ENCODE measurements at places on chromosomes 3 and 15.

- DNase-seq = no peak
These were observed 26.8 kb downstream of the CMC1 start for GRCh38 chr3:28267984-28268849.

- DNase-seq = no peak
These were observed 340.2 kb downstream of the LRRC3B start for GRCh38 chr3:26962492-26963360.

DNA sequence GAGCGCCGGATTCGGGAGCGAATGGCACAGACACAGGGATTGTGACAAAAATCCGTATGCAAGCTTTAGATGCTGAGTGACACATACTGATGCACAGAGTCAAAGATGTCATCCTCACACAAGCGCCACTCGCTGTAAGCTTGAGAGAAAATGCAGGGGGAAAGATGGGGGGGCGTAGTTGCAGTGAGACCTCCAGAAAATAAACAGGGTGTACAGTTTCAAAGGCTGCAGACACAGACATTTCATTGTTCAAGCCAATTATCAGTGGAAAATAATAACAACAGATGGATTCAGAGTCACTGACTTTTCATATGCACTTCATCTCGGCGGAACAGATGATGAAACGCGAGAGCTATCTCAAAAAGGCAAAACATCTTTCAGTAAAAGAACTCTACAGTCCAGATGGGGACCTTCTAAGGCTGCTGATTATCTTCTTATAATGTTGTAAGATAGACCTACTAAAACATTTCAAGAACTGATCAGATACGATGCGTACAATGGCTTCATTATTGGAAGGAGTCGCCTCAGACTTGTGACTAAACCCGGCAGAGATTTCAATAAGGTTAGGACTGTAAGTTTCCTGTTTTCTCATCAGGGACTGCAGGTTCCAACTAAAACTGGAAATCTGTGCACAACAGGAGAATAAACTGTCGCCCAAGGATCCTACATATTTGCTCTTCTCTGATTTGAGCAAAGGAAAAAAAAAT, 275.4 kb downstream of the FOXP1 start:
- DNase-seq = no peak

DNA sequence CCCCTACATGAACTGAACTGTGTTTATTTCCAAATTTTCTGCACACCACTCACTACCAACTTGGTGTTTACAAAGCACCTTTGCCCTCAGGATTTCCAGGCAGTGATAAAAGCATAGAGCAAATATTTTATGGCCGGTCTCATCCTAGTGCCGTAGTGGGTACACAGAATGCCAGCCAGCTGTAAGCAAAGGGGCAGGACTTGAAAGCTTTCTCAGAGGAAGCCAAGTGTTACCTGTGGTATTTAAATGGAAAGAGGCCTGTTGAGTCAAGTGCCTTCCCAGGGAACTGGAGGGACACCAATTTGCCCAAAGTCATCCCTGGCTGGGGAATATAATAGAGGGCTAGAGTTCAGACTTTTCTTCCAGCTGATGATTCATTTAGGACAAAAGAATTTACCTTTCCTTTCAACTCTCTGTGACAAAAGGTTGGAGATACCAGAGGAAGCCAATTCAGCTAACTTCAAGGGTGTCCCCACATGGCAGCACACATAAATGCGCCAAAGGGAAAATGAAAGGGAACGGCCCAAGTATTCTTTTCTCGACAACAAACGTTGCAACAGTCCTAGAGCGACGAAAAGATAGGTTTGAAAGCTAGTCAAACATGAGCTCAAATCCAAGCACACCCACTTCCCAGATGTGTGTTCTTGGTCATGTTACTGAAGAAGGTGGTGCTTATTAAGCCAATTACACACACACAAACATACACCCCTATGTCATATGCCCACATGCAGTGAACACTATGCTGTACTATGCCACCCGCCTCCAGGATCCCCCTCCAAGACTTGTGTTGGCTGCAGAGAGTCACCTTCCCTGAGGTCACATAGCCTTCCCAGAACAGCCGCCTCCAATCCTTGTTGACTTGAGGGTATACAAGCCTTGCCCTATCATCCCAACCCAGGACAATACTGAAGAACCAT, 27.7 kb downstream of the MAGI1 start:
- DNase-seq = no peak

- DNase-seq = no peak
These were observed 967.7 kb downstream of the AGBL1 start for GRCh38 chr15:87047203-87047965.

DNA sequence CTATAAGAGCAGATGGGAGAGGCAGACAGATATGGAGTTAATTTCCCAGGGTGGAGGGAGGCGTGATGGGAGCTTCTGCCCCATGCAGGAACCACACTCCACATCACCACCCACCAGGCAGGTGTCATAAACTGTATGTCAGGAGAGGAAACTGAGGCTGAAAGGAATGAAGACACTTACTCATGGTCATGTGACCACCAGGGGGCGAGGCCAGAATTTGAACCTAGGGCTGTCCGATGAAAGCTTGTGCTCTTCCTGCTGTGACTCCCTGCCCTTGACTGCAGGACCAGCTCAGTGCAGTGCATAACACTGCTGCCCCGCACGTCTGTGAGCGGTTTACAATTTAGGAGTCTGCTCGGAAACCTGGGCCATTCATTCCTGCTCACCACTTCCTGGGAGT, 28.8 kb downstream of the NUP210 start:
- DNase-seq = peak; percentile 9

- no peak for DNase-seq
These were observed 192.7 kb downstream of the MBNL1 start for GRCh38 chr3:152461460-152461859.

Data from stimulated activated CD8-positive, alpha-beta memory T cell treated with anti-CD3 and anti-CD28 coated beads, Interleukin-4, amount 100 ng/mL, for 1 hour (primary cell).